Progenitor cell of endocrine pancreas (in vitro differentiated cells): ENCODE measurements at places on chromosomes 12 and 14.
A peak's percentile ranks its signal among the peaks of the same experiment; 100 is the strongest.

DNA sequence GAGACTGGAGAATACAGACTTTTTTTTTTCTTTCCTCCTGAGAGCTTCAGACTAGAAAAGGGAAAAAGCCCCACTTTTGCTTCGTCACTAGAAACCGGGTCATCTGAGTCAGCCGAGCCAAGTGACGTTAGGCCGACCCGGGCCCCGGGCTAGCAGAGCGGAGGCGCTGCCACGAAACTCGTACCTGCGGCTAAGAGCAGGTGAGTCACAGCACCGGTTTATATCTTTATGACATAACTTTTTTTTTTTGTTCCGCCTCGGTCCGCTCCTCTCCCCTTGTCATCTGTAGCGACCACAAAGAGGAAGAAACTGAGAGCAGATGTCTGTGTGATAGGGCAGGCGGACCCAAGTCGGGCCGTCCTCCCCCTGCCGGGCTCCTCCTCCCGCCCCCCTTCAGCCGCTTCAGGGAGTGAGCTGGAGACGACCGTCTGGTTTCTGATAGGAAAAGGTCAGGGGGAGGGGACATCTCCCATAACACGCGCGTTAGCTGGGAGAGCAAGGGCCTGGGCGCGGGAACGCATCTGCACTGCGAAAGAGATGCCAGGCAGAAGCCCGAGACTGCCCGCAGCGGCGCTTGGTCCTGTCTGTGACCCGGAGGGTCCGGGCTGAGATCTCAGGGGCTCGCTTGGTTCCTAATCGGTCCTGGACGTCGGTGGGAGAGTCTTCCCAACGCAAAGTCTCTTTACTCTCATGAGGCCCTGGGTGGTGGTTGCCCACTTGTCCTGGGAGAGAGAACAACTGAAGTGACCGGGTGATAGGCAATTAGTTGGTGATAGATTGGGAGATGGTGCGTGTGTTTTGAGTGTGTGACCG, 586 bp downstream of the TTC6 start:
- peak; percentile 58 for DNase-seq

- DNase-seq: no peak
Measured at GRCh38 chr14:44576356-44576755, 69.3 kb upstream of the FSCB start.

GRCh38 chr14:103522649-103523574, at the start of gene CKB:
Gene CKB (minus strand): TSS chr14:103522830. CDS start chr14:103522493, 337 bp downstream.
- peak; percentile 59 for DNase-seq

GRCh38 chr14:105026802-105027563, 6.1 kb upstream of the CDCA4 start:
- no peak for DNase-seq

DNA sequence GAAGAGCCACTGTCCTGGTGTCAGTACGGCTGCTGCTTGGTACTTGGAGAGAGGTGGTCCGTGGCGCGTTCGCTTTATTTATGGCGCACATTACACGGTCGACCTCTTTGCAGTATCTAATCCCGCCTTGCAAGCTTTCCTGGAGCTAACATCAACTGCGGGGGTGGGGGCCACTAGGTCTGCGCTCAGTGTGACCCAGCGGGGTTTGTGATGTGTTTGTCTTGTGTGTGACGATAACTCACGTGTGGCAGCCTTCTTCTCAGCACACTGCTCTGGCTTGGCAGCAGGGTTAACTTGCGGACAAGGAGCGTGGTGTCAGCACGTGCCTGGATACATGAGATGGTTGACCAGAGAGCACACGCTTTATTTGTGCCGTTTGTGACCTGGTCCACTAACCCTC, 122.2 kb upstream of the RTL1 start:
- DNase-seq: no peak

- no peak for DNase-seq
Measured at GRCh38 chr14:71728386-71728785, 203.8 kb upstream of the RGS6 start.

- DNase-seq: no peak
Measured at GRCh38 chr14:32545095-32545494, 216.0 kb downstream of the AKAP6 start.

DNA sequence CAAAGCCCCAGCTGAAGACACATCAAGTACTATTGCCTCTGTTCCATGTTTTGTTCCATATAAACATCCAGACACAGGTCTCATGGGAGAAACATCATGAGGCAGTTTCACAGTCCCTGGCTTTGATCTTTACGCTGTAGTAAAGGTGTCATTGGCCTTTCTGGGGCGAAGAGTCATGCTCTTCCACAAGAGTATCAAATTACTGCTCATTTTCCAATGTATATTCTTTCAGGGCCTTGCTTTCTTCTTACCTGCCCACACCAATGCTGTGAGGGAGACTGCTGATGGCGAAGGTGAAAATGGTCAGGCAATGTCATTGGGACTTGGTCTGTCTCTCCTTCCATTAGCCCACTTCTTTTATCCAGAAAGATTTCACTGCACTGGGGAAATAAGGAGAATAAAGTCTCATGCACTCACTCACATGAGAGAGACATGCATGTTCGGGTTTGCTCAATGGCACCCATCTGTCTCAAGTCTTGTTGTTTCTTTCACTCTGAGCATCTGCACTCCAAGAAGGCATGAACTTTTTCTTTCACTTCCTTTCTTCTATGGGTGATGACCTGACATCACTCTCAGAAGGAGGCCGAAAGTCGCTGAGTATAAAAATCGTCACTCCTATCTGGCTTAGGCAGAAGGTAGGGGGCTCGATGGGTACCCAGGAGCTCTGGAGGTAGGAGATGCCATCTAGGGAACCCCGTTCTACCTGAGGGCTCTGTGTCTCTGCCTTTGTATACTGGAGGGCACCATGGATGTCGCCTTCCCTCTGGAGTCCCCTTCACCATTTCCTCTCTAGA, 1.3 kb upstream of the JDP2 start:
- no peak for DNase-seq

DNA sequence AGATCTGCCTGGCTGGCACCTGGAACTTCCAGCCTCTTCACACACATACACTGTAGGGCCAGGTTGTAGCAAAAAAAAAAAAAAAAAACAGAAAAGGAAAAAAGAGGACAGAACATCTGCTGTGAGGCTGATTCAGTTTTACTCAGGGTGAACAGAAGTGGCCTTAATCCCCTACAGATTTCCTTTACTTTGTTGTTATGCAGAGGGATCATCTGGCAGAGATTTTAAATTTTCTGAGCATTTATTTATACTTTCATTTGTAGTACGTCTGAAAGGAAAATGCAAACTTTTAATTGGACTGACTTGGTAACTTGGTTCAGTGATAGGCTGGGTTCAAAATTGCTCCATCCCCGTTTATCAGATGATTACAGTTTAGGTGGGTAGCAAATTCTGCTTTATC, 50.8 kb upstream of the PRICKLE1 start:
- DNase-seq: no peak

DNA sequence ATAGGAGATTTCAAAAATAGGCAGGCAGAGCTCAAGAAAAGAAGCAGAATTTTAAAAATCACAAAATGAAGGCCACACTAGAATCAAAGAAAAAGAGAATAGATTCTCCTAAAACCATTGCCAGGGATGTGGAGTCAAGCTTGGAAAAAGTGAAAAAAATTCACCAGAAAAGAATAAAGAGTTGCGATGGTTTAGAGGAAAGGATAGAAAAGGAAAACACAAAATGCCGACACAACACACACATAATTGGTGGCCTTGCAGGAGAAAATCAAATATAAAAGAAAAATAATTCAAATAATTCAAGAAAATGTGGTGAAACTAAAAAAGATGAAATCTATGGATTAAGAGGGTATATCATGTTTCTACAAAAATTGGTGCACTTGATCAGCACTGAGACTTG, 181.6 kb upstream of the C14orf180 start:
- no peak for DNase-seq

- peak; percentile 43 for DNase-seq
Measured at GRCh38 chr14:102088012-102088792, 1.4 kb upstream of the HSP90AA1 start.

DNA sequence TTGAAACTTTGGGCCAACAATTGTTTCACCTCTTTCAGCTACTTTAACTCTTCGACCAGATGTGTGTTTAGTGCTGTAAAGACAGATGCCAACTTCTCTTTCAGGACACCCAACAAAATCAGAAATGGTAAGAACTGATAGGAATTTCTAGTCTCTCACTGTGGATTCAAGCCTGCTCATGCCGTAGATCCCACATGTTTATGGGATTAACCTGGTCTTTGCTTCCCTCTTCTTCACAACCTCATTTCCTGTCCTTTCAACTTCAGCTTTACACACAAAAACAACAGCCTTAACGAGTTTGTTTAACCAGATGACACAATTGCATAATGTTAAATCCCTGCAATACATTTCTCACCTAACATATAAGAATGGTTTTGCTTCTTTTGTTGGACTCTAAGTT, 1031.9 kb upstream of the LRFN5 start:
- no peak for DNase-seq

GRCh38 chr14:58428118-58428683, 682 bp downstream of the KIAA0586 start:
- no peak for DNase-seq

DNA sequence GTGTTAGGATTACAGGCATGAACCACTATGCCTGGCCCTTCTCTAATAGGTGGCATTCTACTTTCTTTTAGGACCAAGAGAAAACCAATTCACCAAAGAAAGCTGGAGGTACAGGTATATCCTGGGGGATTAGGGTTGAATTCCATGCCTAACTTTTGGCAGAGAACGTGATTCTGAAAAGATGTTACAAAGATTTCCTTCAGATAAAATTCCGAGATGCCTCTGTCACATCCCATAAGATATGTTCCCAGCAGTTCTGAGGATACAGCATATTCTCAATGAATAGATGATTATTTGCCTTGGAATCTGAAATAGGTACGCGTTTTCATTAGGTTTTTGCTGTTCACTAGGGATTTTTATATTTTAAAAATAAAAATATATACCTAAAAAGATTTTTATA, 111.9 kb upstream of the KRAS start:
- no peak for DNase-seq

DNA sequence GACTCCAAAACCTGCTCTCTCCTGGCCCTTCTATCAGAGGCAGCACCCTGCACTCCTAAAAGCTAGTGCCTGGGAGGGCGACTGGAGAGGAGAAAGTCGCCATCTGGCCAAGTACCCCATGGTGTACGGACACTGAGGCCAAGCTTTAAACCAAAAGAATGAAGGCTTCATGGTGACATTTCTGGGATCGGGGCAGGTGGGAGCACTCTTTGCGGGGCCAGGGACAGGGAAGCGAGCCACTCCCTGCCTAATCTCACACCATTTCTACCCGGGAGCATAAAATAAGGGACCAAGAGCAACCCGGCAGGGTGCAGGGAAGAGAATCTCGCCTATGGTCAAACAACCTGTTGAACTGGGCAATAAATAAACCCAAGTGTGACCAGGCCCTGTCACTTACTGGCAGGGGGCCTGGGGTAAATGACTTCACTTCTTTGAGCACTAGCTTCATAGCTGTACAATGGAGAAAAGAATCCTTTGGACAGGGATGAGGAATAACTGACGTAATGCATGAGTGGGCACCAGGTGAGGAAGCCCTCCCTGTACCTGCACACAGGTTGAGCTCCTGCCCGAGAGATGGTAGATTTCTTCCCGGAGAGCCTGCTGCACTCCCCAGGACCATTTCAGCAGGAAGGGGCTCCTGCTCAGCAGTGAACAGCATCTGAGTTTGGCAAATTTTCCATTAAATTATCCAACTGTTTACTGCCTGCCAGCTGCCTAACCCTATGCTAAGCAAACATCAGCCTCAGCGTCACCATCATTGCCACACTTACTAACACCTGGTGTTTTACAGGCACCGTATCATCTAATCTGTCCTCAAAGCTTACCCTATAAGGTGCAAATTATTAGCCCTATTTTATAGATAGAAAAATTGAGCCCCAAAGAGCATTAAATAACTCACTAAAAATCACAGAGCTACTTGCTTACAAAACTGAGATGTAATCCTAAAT, 2.0 kb downstream of the SERPINA1 start:
- DNase-seq: no peak

GRCh38 chr12:101027200-101027599, 182.8 kb downstream of the SLC5A8 start:
- no peak for DNase-seq

DNA sequence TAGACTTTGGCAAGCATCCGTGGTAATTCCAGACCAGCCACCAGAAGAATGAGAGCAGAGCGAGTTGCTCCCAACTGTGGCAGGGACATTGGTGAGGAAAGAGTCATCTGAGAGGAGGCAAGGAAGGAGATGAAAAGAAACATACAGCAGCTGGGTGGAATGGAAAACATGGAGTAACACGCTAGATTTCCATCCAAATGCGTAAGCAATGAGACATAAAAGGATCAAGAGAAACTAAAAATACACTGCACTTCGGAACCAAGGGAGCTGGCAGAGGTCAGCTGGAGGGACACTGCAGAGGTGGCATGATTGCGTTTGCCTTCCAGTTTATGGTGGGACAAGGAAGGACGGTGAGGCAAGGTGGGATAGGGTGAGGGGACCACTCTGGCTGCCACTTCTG, 82.9 kb downstream of the DDX51 start:
- DNase-seq: no peak

DNA sequence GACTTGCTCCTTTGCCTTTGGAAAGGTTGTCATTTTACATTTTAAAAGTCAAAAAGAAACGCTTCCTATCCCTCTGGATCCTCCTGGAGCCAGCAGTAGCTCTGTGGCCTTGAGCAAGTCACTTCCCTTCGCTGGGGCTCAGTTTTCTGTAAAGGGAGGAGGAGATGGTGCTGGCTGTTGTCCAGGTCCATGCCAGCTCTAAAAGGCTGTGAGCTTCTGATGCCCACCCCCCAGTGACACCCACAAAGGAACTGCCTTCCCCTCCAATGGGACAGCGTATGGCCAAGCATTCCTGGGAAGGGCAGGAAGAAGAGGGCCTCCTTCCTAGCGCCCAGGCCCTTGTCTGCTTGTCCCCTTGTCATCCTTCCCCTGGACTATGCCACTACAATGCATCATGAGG, 81.5 kb downstream of the NTF3 start:
- DNase-seq: peak; percentile 8

DNA sequence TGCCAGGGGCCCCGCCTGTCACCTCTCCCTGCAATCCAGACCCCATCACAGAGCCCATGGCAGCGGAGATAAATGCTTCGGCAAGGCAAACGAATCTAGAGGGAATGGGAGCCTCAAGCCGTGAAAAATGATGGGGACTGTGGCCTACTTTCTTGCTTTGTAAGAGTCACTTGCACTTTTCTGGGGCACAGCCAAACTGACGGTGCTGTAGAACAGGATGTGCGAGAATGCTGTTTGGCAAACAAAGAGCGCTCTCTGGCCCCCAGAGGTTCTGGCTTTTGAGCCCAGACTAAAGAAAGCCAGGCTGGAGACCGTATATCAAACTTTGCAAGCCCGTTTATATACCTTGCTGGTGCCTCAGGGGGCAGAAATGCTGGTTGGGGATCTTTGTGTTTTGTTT, 108.7 kb downstream of the CACNA1C start:
- DNase-seq: no peak

- no peak for DNase-seq
Measured at GRCh38 chr14:75876530-75876929, 105.3 kb downstream of the TGFB3 start.

- DNase-seq: peak; percentile 34
Measured at GRCh38 chr12:57549909-57550640, at the start of gene KIF5A. Gene KIF5A (plus strand): TSS chr12:57550044. CDS start chr12:57550272, 228 bp downstream.

GRCh38 chr14:32081901-32082300, 4.8 kb downstream of the ARHGAP5 start:
- no peak for DNase-seq

- DNase-seq: no peak
Measured at GRCh38 chr14:23482823-23483148, 13.3 kb downstream of the NGDN start.

GRCh38 chr14:29738950-29739349, 188.7 kb downstream of the PRKD1 start:
- no peak for DNase-seq
